ENCODE measurements at places on chromosomes 12 and 14. TPM values are rescaled to one million over a fixed set of nuclear protein-coding genes. Genes with fewer than 3 reads are reported as not detected.

- H3K36me3 ChIP-seq, result peaks cover 44% of the 10 kb centered on the region
- H3K27ac ChIP-seq, result no peak overlapping the region
- DNase-seq, result no peak
- no peak overlapping the region for H3K4me3 ChIP-seq
- no peaks in the 10 kb centered on the region for H3K4me1 ChIP-seq
These were observed 7.9 kb upstream of the ITFG2 start for GRCh38 chr12:2804393-2805142.

GRCh38 chr12:109618082-109618481, 44.5 kb downstream of the MVK start:
- no peak overlapping the region for H3K27ac ChIP-seq
- H3K36me3 ChIP-seq, result no peaks in the 10 kb centered on the region
- H3K27me3 ChIP-seq, result no peaks in the 10 kb centered on the region
- no peaks in the 10 kb centered on the region for H3K4me1 ChIP-seq
- DNase-seq, result no peak

WNT5B gene
- 0.61 TPM for total RNA-seq

DNA sequence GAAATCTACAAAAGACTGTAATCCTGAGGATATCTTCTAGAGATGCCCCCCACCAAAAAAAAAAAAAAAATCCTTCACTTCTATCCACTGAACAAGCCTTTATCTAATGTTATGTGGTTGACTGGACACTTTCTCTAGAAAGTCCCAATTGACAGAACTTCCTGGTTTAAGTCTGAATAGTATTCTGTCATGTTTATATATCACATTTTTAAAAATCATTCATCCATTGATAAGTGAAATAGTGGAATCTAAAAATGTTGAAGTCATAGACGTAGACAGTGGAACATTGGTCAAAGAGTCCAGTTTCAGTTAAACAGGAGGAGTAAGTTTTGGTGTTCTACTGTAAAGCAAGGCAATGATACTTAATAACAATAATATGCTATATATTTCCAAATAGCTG, 297.0 kb downstream of the SSPN start:
- no peaks in the 10 kb centered on the region for H3K27me3 ChIP-seq
- no peak overlapping the region for H3K4me3 ChIP-seq
- DNase-seq, result no peak
- peaks cover 13% of the 10 kb centered on the region for H3K36me3 ChIP-seq

DNA sequence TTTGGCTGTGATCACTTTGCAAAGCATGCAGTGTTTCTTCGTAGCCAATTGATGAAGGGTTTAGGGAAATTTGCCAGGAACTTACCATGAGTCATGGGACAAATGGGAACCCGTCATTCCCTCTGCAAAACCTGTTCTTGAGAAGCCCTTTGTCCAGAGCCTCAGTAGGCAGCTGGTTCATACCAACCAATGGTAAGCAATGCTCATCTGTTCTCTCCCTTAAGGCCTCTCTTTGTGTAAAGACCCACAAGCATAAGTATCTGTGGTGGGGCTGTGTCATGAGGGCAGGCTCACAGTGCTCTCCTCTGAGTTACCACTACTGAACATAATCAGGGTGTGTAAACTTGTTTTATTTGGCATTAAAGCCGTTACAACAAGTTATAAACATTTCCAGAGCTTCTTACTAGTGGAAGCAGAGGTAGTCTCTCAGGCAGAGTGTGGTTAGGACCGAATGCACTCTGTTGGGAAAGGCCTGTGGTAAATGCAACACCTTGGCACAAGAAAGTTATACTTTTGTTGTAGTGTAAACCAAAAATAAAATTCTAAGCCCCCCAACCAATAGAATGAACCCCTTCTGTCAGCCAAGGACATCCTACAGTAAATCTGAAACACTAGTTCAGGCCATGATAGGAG, 119.8 kb downstream of the SINHCAF start:
- no peaks in the 10 kb centered on the region for H3K27me3 ChIP-seq
- H3K4me1 ChIP-seq, result peaks cover 6% of the 10 kb centered on the region
- H3K27ac ChIP-seq, result no peak overlapping the region
- no peak overlapping the region for H3K4me3 ChIP-seq
- peak; percentile 41 for DNase-seq
- H3K36me3 ChIP-seq, result no peaks in the 10 kb centered on the region

GRCh38 chr14:97874394-97874793, 1077.2 kb downstream of the VRK1 start:
- no peak overlapping the region for H3K27ac ChIP-seq
- no peaks in the 10 kb centered on the region for H3K36me3 ChIP-seq
- no peak overlapping the region for H3K4me3 ChIP-seq
- no peaks in the 10 kb centered on the region for H3K27me3 ChIP-seq
- peaks cover 7% of the 10 kb centered on the region for H3K4me1 ChIP-seq

ETV6 gene
- 25.2 TPM for total RNA-seq

KIF26A gene
- 43.0 TPM for total RNA-seq

DNA sequence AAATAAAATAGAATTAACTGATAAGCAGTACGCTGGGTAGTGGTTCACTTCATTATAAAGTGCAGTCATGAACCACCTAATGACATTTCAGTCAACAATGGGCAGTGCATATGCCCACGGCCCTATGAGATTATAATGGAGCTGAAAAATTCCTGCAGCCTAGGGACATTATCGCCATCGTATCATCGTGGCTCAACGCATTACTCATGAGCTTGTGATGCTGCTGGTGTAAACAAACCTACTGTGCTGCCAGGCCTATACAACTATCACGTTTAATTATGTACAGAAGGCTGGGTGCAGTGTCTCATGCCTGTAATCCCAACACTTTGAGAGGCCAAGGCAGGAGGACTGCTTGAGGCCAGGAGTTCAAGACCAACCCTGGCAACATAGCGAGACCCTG, 62.3 kb upstream of the TMEM263 start:
- no peak overlapping the region for H3K27ac ChIP-seq
- no peak overlapping the region for H3K4me3 ChIP-seq
- H3K36me3 ChIP-seq, result no peaks in the 10 kb centered on the region

DNA sequence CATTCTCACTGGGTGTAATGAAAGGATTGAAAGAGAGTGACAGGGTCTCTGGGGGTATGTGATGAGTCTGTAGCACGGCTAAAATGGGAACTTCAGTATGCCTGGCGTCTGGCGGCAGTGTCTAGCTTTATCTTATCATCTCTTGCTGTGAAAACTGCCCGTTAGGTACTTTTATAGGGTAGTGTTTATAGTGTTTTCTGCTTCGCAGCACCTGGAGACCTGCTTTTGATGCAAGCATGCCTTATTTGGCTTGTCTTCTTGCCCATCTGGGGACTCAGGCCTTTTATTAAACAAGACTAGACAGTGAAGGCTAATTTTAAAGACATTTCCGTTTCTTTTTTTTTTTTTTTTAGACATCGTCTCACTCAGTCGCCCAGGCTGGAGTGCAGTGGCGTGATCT, 36.3 kb upstream of the ALDH2 start:
- peaks cover 12% of the 10 kb centered on the region for H3K36me3 ChIP-seq
- no peak for DNase-seq
- no peaks in the 10 kb centered on the region for H3K27me3 ChIP-seq
- H3K4me1 ChIP-seq, result no peaks in the 10 kb centered on the region
- no peak overlapping the region for H3K4me3 ChIP-seq

DNA sequence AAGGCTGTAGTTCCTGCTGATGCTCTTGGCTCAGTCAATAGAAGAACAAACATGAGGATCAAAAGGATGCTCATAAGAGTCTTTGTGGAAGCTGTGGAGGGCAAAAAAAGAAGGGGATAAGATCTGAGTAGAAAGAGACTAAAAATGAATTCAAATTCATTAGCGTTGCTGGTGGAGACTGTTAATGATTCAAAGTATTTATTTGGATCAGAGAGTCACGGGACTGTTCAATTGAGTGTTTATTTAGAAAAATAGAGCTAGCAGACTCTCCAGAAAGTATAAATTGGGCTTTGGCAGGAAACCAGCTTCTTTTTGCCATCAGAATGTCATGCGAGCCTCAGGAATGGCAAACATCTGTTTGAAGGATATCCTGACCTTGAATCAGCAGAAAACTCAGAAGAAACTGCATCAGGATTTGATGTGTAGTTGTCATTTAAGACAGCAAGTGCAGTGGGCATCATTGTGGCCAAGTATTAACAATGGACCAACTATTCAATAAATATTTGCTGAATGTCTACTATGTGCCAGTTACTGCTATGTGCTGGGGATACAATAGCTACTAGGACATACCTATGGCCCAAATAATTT, 126.4 kb downstream of the TBC1D30 start:
- no peak for DNase-seq
- H3K27me3 ChIP-seq, result no peaks in the 10 kb centered on the region
- H3K36me3 ChIP-seq, result no peaks in the 10 kb centered on the region
- no peak overlapping the region for H3K4me3 ChIP-seq

DNA sequence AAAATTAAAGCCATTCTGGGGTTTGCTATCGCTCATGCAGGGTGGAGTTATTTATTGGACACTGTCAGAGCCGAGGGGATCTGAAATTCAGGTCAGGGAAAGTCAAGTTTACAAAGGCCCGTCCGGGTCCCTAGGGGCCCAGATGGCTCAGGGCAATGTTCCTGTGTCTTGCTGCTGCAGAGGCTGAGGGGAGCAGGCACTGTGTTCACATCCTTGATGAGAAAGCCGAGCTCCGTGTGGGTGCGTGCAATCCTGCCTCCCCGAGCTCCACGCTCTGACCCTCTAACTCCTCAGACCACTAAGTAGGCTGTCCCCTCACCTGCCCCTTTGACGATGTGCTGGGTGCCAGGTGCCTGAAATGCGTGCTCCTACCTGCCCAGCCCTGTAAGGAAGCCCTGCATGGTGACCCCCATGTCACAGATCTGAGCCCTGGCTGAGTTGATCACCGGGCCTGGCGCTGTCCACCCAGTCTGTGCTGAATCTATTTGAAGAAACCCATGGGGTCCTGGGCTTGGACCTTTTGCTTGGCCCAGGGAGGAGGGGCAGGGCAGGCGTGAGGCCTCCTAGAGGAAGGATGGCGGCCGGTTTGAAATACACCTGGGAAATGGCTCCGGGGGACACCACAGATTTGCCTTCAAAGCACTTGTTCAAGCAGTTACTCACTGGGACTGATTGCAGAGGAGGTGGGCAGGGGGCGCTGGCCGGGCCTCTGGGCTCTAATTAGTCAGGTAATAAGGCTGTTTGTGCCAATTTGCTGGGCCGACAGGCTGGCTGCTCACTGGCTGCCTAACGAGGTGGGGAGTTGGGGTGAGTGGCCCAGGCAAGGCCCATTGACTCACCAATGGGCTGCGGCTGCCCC, 204.3 kb downstream of the KIF26A start:
- no peak overlapping the region for H3K27ac ChIP-seq
- H3K27me3 ChIP-seq, result no peaks in the 10 kb centered on the region
- peaks cover 3% of the 10 kb centered on the region for H3K4me1 ChIP-seq
- H3K36me3 ChIP-seq, result peaks cover 6% of the 10 kb centered on the region

GRCh38 chr12:71602761-71603577, 60.7 kb downstream of the ZFC3H1 start:
- H3K27ac ChIP-seq, result no peak overlapping the region
- no peak overlapping the region for H3K4me3 ChIP-seq
- H3K4me1 ChIP-seq, result 0 out of 2 replicates have a peak, but pooled peaks cover 5% of the 10 kb centered on the region
- H3K36me3 ChIP-seq, result peaks cover 2% of the 10 kb centered on the region

PPP1R1A gene
- 8.5 TPM for total RNA-seq

GRCh38 chr12:76694369-76694768, 69.5 kb upstream of the ZDHHC17 start:
- H3K36me3 ChIP-seq, result no peaks in the 10 kb centered on the region
- no peak overlapping the region for H3K27ac ChIP-seq
- no peak overlapping the region for H3K4me3 ChIP-seq
- DNase-seq, result no peak
- no peaks in the 10 kb centered on the region for H3K4me1 ChIP-seq

- H3K4me3 ChIP-seq, result no peak overlapping the region
- DNase-seq, result no peak
- H3K27me3 ChIP-seq, result no peaks in the 10 kb centered on the region
These were observed 63.6 kb downstream of the PAPOLA start for GRCh38 chr14:96565811-96566210.

GRCh38 chr12:53073881-53074280, 5.3 kb downstream of the SPRYD3 start:
- no peak overlapping the region for H3K27ac ChIP-seq
- peaks cover 5% of the 10 kb centered on the region for H3K4me1 ChIP-seq
- no peak overlapping the region for H3K4me3 ChIP-seq
- no peak for DNase-seq
- H3K36me3 ChIP-seq, result peaks cover 40% of the 10 kb centered on the region

GRCh38 chr12:112842441-112842840, 50.9 kb downstream of the RPH3A start:
- H3K4me3 ChIP-seq, result no peak overlapping the region
- peaks cover 9% of the 10 kb centered on the region for H3K4me1 ChIP-seq
- no peak overlapping the region for H3K27ac ChIP-seq
- no peak for DNase-seq
- no peaks in the 10 kb centered on the region for H3K36me3 ChIP-seq

CLEC2B gene
- total RNA-seq, result not detected

C12orf54 gene
- not detected for total RNA-seq

DNA sequence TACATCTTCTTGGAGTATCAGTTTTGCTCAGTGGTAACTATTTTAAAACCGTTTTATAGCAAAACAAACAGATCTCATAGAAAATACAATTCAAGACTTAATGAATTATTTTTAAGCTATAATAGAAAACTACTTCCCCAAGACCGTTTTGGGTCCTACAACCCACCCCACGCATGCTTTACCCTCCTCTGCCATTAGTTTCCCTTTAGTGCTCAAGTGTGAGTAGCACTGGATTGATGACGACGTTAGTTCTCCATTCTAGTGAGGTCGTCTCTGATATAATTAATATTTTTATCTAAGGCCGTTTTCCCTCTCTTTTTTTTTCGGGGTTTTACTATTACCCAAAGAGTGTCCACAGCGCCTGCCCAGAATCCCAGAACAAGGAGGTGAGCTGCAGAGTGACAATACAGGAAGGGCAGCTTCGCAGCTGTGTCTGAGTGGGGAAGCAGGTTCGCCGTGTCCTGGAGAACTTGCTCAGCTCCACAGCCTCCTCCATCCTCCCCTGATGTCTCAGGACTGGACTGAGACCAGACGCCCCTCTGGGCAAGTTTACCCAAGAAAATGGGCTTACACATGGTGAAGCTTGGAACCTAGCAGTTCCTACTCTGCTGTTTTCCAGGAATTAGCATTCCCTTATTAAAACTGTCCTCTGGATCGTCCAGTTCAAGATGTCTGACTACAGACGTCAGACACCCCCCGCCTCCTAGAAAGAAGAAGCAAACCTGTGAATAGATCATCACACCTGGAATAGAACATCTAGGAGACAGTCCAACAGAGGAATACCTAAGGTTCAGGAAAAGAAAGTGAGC, 31.9 kb upstream of the MON2 start:
- H3K27me3 ChIP-seq, result peaks cover 11% of the 10 kb centered on the region
- H3K4me3 ChIP-seq, result peak overlapping the region; percentile 88
- no peak for DNase-seq
- H3K4me1 ChIP-seq, result 0 out of 2 replicates have a peak, but pooled peaks cover 3% of the 10 kb centered on the region
- H3K36me3 ChIP-seq, result no peaks in the 10 kb centered on the region

- H3K27me3 ChIP-seq, result no peaks in the 10 kb centered on the region
- peak; percentile 98 for DNase-seq
- H3K4me3 ChIP-seq, result peak overlapping the region; percentile 99
- H3K4me1 ChIP-seq, result peaks cover 6% of the 10 kb centered on the region
These were observed 538 bp upstream of the GABARAPL1 start for GRCh38 chr12:10211940-10212738.

DNA sequence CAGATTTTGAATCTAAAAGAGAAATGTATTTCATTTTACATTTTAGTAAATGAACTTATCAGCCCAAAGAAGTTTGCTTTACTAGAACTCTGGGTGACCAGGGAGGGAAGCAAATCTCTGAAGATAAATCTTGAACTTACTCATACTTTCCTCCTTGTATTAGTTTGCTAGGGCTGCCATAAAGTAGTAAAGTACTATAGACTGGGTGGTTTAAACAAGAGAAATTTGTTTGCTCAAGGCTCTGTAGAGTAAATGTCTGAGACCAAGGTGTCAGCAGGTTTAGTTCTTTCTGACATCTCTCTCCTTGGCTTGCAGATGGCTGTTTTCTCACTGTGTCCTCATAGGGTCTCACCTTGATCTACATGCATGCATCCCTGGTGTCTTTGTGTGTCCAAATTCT, 926.0 kb downstream of the DIO2 start:
- H3K4me3 ChIP-seq, result no peak overlapping the region
- DNase-seq, result no peak
- H3K4me1 ChIP-seq, result peaks cover 9% of the 10 kb centered on the region
